ENCODE measurements at places on chromosomes 2 and 18. TPM values are rescaled to one million over a fixed set of nuclear protein-coding genes. Genes with fewer than 3 reads are reported as not detected.

DNA sequence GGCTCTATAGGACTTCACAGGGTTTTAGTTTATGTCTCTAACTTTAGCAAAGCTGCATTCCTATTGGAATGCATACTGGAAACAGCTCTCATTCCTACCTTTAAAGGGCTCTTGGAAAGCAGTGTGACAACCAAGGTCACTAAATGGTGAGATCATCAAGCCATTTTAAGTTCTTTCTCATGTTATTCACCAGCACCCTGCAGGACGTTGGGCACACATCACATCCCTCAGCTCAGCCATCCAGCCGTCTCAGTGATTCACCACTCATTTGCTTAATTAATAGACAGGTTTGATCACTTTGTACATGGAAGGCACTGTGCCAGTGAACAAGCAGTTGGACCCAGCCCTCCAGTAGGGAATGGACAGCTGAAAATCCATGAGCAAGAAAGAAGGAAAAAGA is 32.2 kb upstream of the RBM44 start:
- no peak for DNase-seq

DNA sequence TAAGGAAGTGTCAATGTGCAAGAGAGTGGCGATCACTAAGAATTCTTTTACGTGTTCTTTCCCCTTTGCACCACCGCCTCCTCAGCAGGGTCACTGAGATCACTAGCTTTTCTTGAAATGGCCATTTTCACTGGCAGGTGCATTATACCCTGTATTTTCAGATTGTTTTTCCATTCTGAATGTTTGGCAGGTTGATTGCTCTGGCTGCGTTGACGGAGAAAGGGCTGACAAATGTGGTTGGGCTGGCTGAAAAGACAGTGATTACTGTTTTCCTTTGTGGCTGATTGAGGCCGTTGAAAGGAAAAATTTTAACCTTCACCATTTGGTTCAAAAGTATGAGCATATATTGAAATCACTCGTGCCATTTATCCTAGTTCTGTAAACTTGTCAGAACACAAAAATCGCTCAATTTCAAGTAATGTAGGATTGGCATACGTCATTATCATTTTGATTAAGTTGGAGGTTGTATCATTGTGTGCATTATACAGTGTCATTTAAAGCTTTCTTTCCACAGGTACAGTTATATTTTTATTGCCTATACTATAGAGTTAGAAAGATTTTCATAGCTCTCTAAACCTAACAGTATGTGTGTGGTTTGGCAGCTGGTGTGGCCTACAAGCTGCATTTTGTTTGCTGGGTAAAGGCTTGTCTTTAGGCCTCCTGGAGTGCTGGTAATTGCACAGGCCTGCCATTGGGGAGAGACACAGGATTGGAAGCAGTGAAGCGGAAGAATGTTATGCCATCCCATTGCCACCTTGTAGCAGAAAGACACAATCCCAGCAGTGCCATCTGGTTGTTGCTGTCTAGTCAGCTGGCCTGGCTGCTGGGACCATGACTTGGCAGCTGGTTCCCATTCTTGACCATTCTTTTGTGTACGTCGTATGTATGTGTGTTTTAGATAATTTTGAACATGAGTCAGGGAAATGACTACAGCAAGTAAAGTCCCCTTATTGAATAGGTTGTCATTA is 36.7 kb downstream of the DYNC1I2 start:
- DNase-seq: no peak

GRCh38 chr2:121479882-121480522 is 50.7 kb upstream of the RNU4ATAC start:
- no peak for DNase-seq

DNA sequence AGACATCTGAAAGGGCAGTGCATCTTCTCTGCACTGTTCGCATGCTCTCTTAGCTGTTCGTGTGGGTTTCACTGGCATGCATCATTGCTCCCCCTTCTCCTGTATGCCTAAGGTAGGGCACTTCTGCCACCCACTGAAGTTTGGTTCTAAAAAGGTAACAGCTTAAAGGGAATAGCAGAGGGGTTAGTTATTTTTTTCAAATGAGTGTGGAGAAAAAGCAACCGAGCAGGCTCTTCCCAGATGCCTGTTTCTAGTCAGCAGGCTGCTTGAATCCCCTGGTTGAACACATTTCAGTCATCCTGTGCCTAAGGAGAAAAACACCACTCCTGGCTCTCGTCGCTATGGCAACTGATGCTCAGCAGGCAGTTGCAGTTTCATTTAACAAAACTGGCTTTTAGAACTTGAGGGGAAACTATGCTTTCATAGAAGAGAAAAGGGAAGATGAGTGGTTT is 69.8 kb upstream of the GALNT3 start:
- DNase-seq: no peak

GRCh38 chr18:59021500-59021899 is 118.2 kb upstream of the SEC11C start:
- no peak for DNase-seq

DNA sequence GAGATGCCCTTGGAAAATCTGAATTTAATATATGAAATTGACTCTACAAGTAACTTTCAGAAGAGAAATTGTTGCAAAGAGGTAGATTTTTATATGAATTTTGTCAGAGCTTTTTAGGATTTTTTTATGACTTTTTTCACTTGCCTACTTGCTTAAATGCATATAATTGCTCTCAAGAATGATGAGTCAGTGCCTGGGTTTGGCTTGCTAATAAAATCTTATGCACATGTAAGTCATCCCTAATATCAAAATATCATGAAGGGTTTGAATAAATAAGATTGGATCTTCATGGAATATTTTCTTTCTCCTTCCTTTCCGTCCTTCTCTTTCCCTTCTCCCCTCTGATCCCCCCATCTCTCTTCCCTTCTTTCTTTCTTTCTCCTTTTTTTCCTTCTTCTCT is 354.1 kb downstream of the TXNL1 start:
- no peak for DNase-seq

GRCh38 chr2:128307595-128307994 is 11.1 kb downstream of the HS6ST1 start:
- DNase-seq: no peak

GRCh38 chr2:167134381-167135072 is 246.2 kb downstream of the XIRP2 start:
- no peak for DNase-seq

GRCh38 chr18:41849632-41850031 is 105.4 kb upstream of the PIK3C3 start:
- DNase-seq: no peak

- DNase-seq: no peak
Observed at GRCh38 chr18:35122586-35123224, 81.5 kb downstream of the MAPRE2 start.

- DNase-seq: no peak
Observed at GRCh38 chr2:1024981-1025380, 74.3 kb downstream of the SNTG2 start.

DNA sequence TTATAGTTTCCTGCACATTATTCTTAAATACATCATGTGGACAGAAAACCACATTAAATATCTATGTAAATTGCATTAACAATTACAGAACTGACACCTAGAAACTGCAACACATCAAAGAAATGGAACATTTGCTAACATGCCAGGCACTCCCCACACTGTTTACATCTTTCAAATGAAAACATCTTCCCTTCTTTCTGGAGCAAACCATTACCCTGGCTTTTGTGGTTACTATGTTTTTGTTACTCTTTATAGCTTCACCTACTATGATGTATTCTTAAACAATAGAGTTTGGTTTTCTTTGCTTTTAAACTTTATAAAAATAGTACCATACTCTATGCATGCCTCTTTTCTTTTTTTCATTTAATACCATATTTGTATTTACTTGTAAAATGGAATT is 1894.5 kb upstream of the CELF4 start:
- no peak for DNase-seq

- no peak for DNase-seq
Observed at GRCh38 chr2:24047703-24048033, 477 bp upstream of the WDCP start.

- DNase-seq: no peak
Observed at GRCh38 chr2:233799716-233800115, 21.6 kb downstream of the MROH2A start.

GRCh38 chr2:197993830-197994229 is 189.4 kb downstream of the PLCL1 start:
- DNase-seq: no peak

- DNase-seq: no peak
Observed at GRCh38 chr18:5879479-5879882, 15.8 kb downstream of the TMEM200C start.

GRCh38 chr2:231743376-231744116 is 35.2 kb downstream of the PTMA start:
- DNase-seq: no peak

- DNase-seq: no peak
Observed at GRCh38 chr2:154537024-154537423, 161.5 kb upstream of the KCNJ3 start.

DNA sequence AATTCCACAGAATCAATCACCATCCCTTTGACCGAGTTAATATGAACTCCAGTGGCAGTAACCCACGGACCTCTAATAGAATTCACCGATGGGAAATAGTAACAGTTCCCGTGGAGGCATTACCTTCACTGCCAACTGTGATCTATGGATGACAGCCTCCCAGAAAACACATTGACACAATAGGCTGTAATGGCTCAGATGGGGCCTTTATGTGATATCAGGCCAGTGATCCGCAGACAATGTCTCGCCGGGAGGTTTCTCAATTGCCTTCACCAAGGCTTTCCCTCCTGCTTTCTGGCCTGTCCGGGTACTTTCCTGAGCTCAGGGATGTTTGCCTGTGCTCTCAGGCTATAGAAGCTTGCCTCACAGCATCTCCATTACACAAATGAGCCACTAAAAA is 34.4 kb upstream of the KLF7 start:
- no peak for DNase-seq

DNA sequence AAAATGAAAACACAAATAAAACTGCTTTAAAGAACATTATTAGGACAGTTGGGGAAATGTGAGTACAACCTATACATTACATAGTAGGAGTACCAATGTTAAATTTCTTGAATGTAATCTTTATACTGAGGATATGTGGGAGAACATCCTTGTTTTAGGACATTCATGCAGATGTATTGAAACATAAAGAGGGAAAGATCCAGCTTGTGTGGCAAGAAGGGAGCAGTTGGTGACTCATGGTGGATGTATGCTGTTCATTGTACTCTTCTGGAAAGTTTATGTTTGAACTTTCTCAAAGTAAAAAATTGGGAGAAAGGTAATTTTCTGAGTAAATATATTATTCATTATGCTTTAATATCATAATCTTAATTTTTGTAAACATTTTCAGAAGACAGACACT is 132.1 kb upstream of the DLGAP1 start:
- DNase-seq: no peak

- no peak for DNase-seq
Observed at GRCh38 chr2:117571590-117572349, 242.7 kb upstream of the DDX18 start.

GRCh38 chr2:164887434-164888144 is 46.0 kb upstream of the COBLL1 start:
- DNase-seq: no peak

DNA sequence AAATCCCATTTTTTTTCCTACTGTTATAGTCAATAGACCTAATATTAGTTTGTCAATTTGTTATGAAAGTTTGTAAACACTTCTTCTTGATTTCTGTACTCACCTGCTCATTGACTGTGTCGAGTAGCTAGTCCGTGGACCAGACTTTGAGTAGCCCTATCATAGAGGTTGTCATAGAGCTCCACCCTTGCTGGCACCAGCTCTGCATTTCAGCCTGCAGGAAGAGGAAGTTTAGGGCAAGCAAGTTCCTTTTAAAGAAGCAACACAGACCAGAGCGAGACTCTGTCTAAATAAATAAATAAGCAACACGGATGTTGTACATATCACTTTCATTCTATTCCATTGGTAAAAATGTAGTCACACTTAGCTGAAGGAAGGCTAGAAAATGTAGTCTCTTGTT is 74.0 kb downstream of the MCFD2 start:
- no peak for DNase-seq

DNA sequence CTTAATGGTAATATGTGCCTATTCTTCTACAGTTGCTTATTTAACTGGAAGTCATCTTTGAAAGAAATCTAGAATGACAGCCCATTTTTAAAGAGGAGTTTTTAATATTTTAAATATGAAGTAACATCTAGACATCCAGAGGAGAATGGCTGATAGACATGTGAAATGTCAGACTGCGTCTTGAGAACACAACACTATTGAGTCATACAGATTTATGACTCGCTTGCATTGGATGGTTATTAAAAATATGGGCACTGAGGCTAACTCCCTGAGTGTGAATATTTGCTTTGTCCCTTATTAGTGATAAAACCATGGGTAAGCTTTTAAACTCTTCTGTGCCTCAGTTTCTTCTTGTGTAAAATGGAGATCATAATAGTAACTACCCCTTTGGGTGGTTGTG is 22.9 kb downstream of the TDRD15 start:
- DNase-seq: no peak

- DNase-seq: no peak
Observed at GRCh38 chr2:15810477-15811150, 129.7 kb upstream of the MYCN start.

DNA sequence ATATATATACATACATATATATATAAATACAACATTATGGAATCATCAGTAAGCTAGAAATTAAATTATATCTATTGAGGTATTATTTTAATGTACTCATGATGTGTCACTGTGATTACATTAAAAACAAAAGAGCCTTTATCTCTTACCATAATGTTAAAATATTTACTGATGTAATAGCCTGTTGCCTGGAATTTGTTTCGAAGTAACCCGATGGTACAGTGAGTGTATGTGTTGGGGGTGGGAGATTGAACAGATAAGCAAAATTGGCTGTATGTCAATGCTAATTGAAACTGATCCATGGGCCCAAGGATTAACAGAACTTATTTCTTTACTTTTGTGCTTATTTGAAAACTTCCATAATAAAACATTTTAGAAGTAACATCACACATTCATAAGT is 1473.2 kb downstream of the LRP1B start:
- no peak for DNase-seq

- no peak for DNase-seq
Observed at GRCh38 chr18:59265974-59266369, 7.3 kb downstream of the RAX start.

GRCh38 chr18:41553716-41554115 is 401.3 kb upstream of the PIK3C3 start:
- no peak for DNase-seq

GRCh38 chr2:185811580-185811979 is 73.0 kb downstream of the FSIP2 start:
- DNase-seq: no peak

GRCh38 chr2:109637749-109638570 is 23.8 kb downstream of the SOWAHC start:
- DNase-seq: no peak

EVA1A gene
- total RNA-seq: 149 TPM

CPS1 gene
- total RNA-seq: 18.0 TPM

NT5C1B gene
- total RNA-seq: not detected

NT5DC4 gene
- not detected for total RNA-seq

PLB1 gene
- 0.46 TPM for total RNA-seq

TMEM237 gene
- 31.5 TPM for total RNA-seq

CFC1 gene
- total RNA-seq: not detected

PLCL1 gene
- 4.4 TPM for total RNA-seq

IL1RN gene
- not detected for total RNA-seq

UGT1A8 gene
- total RNA-seq: not detected

IL36A gene
- total RNA-seq: not detected

CRYBA2 gene
- not detected for total RNA-seq

PRKAG3 gene
- total RNA-seq: not detected

SULT1C4 gene
- 7.0 TPM for total RNA-seq

LAMA3 gene
- 4.7 TPM for total RNA-seq

DYSF gene
- total RNA-seq: 82.1 TPM

SP100 gene
- total RNA-seq: 132 TPM
